Astrocyte of the cerebellum (primary cell): ENCODE measurements at places on chromosomes 3 and 15.

- DNase-seq = no peak
Measured at GRCh38 chr3:98821063-98821462, 57.9 kb downstream of the ST3GAL6 start.

GRCh38 chr3:53132347-53132746, 2.1 kb upstream of the RFT1 start:
- no peak for DNase-seq

DNA sequence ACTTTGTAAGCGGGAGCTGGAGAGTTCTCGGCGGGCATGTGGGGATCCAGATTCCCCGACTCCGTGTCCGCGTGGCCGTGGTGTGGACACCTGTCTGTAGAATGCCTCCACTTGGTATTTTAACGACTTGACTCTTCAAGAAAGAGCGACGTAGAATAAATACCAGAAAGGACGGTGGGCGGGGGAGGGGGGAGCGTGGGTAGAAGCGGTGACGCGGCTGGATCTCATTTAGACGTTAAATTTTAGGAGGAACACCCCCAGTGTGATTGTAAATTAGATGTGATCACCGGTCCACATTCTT, 620 bp upstream of the PYGO1 start:
- no peak for DNase-seq

GRCh38 chr3:38835939-38836338, 19.9 kb upstream of the SCN10A start:
- no peak for DNase-seq

DNA sequence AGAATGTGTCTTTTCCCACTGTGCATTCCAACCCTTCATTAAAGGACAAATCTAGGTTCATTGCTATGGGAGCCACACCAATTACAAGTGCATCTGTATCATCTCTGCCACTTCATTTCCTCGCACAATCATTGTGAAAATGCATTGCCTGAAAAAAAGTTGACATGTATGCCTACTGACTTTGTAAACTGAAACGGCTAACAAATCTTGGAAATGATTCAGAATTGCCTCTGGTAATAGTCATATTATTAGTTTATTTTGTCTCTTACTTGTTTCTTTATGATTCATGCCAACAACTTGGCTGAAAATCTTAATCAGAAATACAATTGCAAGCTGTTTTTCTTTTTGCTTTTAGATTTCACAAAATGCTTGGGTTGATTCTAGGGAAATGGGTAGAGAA, 497.1 kb downstream of the ZIC1 start:
- DNase-seq = no peak

GRCh38 chr3:112132975-112133448, at the start of gene GCSAM:
TSS of gene GCSAM (minus strand) at chr3:112133248. CDS start at chr3:112133120, 128 bp downstream.
- DNase-seq = no peak

DNA sequence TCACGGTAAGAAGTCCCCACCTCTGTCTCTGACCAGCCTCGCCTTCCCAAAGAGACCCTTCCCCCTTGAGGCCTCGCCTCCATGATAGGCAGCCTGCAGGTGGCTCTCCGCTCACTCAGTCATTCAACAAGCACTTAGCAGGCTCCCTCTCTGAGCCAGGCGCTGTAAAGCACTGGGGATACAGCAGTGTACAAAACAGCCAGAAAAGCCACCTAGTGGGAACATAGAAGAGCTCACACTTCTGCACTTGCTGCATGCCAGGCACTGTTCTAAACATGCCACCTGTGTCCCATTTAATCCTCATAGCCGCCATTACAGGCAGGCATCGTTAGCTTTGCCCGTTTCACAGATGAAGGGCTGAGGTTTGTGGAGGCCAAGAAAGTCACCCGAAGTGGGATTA, 56.0 kb downstream of the SEMA3G start:
- DNase-seq = no peak

DNA sequence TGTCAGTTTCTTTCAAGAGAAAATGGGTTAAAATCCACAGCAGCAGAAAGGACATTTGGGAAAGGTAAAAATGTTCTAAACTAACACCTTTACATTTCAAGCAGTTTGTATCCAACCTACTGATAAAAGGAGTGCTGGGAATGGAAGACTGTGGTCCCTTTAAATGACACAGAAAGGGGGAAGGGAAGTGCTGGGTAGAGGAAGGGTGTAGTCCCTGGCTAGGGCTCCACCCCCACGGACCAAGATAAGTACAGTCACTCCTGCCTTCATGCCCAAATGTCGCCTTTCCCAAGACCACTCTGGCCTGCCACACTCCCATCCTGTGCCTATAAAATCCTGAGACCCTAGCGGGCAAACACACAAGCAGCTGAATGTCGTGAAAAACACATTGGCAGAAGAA, 350.9 kb upstream of the POU1F1 start:
- no peak for DNase-seq

DNA sequence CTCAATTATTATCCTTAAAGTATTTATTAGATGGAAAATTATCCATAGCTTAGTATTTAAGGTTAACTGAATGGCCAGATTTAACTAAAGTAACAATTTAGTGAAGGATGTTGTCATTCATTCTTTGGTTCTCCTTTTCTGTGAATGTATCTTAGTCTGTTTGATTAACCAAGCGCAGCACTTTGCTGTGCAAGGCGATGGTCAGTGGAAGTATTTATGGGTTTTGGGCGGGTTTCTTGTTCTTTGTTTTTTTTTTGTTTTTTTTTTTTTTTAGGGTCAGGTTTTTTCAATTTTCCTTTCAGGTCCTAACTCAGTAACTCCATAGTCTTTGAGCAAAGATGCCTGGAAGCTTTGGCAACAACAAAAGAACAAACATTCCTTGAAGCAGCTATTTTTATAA, 328.8 kb downstream of the PTPRG start:
- DNase-seq = no peak

GRCh38 chr3:189909573-189909972, 211.1 kb downstream of the P3H2 start:
- DNase-seq = no peak

DNA sequence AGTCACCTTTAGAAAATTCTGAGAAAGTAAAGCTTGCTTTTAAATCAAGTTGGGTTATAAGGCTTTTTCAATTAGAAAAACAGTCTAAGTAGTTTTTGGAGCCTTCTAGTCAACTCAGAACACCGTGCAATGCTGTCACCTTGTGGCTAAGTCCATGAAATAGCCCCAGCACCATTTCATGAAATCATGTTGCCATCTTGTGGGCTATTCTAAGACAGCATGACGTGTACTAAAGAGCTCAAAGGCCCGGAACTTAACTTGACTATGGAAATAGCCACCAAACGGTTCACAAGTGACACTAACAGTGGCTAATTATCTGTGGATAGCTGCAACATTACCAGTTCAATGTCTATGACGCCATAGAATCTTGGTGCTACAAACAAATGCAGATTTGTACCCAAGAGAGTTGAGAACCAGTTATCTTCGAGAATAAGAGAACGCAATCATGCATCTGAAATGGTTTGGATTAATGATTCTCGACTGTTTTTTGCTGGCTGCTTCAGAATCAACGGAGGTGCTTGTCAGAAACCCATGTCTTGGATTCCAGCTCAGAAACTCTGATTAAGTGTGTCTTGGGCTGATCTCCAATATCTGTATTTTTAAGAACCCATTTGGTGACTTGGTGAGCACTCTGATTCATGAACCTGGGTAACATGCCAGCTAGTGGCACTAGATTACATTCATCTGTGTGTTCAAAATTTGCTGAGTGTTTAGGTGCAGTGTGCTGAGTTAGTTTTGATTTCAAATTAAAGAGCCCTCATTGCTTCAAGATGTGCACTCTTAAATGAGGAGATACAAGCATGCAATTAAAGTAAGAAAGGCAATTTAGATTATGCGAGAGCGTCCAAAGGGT, 111.2 kb upstream of the MCTP2 start:
- peak; percentile 86 for DNase-seq
